Effector memory CD4-positive, alpha-beta T cell (primary cell): ENCODE measurements at places on chromosomes 6 and 20.

DNA sequence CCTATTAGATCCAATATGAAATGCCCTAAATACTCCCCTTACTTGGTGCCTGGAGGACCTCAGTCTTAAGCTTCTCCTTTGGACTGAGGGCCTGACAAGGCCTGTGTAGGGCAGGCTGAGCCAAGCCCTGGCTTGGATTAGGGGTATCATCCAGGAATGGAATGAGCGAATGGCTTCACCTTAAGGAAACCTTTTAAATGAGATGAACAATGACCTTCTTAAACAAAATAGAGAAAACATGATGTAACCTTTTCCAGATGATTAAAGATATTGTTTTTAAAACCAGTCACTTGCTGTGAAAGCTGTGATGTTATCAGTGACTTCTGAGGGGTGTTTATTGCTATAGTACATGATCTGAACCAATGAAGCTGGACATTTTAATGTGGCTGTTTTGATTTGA is 55.5 kb downstream of the TRAF3IP2 start:
- H3K27ac ChIP-seq, result no peak overlapping the region
- H3K27me3 ChIP-seq, result no peaks in the 10 kb centered on the region
- H3K36me3 ChIP-seq, result no peaks in the 10 kb centered on the region
- H3K4me1 ChIP-seq, result no peaks in the 10 kb centered on the region
- no peak overlapping the region for H3K4me3 ChIP-seq

DNA sequence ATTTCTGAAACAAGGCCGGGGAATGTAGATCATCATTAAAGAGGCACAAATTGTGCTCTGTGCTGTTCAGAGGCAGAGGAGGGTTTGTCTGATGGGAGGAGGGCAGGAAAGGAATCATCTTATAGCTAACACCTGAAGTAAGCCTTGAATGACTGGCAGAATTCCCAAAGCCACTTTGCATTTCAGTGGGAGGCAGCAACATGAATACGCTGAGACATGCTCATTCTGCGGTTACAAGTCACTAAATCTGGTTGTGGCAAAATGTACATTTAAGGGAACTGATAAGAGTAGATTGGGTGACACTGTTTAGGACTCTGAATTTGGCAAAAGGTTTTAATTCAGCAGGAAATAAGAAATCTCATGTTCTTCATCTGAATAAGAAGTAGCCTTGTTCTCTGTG is 4.4 kb upstream of the COL19A1 start:
- H3K4me1 ChIP-seq, result no peaks in the 10 kb centered on the region
- no peak overlapping the region for H3K4me3 ChIP-seq
- H3K36me3 ChIP-seq, result no peaks in the 10 kb centered on the region
- H3K27me3 ChIP-seq, result no peaks in the 10 kb centered on the region

DNA sequence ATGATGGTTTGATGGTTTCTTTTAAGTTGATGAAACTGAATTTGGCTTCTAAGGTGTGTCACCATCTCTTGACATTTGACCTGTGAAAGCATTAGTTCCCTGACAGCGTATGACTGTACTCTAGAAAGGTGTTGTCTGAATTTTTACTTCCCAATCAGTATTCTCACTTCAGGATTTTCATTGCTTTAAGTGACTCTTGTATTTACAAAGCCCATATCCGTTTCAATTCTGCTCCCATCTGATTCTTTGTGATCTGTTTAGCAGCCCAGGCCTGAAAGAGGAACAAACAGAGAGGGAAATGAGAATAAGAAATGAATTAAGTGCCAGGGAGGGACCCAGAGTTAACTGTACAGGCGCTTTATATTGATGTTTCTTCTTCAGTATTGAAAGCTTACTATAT is 73.7 kb downstream of the FARS2 start:
- no peaks in the 10 kb centered on the region for H3K27me3 ChIP-seq
- no peaks in the 10 kb centered on the region for H3K36me3 ChIP-seq
- H3K4me3 ChIP-seq, result no peak overlapping the region
- no peak overlapping the region for H3K27ac ChIP-seq

DNA sequence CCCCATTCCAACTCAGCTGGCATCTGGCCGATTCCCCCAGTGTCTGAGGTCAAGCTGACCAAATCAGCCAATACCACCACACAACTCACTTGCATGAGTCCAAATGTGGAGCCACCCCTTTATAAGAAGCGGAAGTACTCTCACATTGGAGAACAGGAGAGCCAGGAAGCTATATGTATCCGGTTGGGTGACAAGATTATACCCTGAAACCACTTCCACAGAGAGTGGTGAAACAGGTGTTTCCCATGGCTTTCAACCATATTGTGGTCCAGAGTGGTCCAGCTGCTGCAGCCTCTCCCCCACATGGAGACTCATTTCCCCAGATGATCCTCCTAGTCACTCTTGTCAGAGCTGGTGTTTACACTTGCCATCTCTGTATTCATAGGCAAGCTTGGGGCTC is 24.0 kb upstream of the SERINC1 start:
- no peaks in the 10 kb centered on the region for H3K36me3 ChIP-seq
- H3K27ac ChIP-seq, result no peak overlapping the region
- no peak for DNase-seq
- no peak overlapping the region for H3K4me3 ChIP-seq
- no peaks in the 10 kb centered on the region for H3K4me1 ChIP-seq
- H3K27me3 ChIP-seq, result no peaks in the 10 kb centered on the region

- DNase-seq, result no peak
- peaks cover 9% of the 10 kb centered on the region for H3K4me1 ChIP-seq
- H3K4me3 ChIP-seq, result no peak overlapping the region
- H3K27ac ChIP-seq, result peak overlapping the region; percentile 98
- H3K36me3 ChIP-seq, result no peaks in the 10 kb centered on the region
- H3K27me3 ChIP-seq, result no peaks in the 10 kb centered on the region
These were observed 1.4 kb upstream of the TSPYL4 start for GRCh38 chr6:116255246-116255800.

GRCh38 chr6:28124971-28125353 is 553 bp downstream of the ZSCAN16 start:
- H3K4me3 ChIP-seq, result peak overlapping the region; percentile 70
- H3K36me3 ChIP-seq, result peaks cover 25% of the 10 kb centered on the region
- H3K27me3 ChIP-seq, result no peaks in the 10 kb centered on the region
- peaks cover 15% of the 10 kb centered on the region for H3K4me1 ChIP-seq

DNA sequence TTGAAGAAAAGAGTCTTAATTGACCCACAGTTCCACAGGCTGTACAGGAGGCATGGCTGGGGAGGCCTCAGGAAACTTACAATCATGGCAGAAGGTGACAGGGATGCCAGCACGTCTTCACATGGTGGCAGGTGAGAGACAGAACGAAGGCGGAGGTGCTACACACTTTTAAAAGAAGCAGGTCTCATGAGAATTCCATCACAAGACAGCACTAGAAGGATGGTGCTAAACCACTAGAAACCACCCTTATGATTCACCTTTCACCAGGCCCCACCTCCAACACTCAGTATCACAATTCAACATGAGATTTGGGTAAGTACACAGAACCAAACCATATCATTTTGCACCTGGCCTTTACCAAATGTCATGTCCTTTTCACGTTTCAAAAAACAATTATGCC is 20.9 kb downstream of the TAGAP start:
- H3K27ac ChIP-seq, result no peak overlapping the region
- no peaks in the 10 kb centered on the region for H3K27me3 ChIP-seq
- H3K4me1 ChIP-seq, result peaks cover 5% of the 10 kb centered on the region
- no peaks in the 10 kb centered on the region for H3K36me3 ChIP-seq
- no peak for DNase-seq
- no peak overlapping the region for H3K4me3 ChIP-seq

GRCh38 chr6:14016935-14017625 is 92.3 kb downstream of the RNF182 start:
- DNase-seq, result no peak
- H3K27me3 ChIP-seq, result no peaks in the 10 kb centered on the region
- no peak overlapping the region for H3K4me3 ChIP-seq

DNA sequence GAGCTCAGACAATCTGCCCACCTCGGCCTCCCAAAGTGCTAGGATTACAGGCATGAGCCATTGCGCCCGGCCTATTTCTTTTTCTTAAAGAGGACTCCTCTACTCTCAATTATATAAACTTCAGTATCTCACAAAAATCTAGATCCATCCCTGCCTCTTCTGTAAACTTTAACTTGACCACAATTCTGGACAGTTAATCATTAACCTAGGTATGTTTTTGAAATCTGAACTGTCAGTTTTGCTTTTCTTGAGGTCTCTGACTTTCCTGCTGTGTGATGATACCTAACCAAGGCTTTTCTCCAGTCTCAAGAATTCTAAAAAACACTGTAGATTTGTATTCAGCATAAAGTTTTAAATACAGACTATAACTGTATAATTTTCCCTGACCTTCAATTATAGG is 388.2 kb upstream of the SYNCRIP start:
- no peak overlapping the region for H3K27ac ChIP-seq
- no peaks in the 10 kb centered on the region for H3K4me1 ChIP-seq
- H3K4me3 ChIP-seq, result no peak overlapping the region
- H3K27me3 ChIP-seq, result no peaks in the 10 kb centered on the region

DNA sequence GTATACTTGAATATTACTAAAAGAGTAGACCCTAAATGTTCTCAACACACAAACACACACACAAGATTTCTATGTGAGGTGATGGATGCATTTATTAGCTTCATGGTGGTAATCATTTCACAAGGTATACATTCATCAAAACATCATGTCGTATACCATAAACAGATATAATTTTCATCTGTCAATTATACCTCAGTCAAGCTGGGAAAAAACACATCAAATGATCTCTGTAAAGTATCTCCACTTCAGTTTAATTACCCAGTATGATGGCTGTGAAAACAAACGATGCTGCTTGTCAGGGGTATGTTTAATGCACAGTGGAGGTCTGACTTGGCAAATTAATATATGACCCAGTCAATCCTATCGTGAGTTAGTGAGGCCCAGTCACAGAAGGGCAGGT is 157.2 kb downstream of the MTFR2 start:
- H3K27me3 ChIP-seq, result no peaks in the 10 kb centered on the region
- no peaks in the 10 kb centered on the region for H3K36me3 ChIP-seq
- no peak overlapping the region for H3K27ac ChIP-seq
- no peak for DNase-seq

- no peaks in the 10 kb centered on the region for H3K4me1 ChIP-seq
- H3K4me3 ChIP-seq, result no peak overlapping the region
- DNase-seq, result no peak
- H3K27ac ChIP-seq, result no peak overlapping the region
These were observed 143.9 kb downstream of the BCAS1 start for GRCh38 chr20:53926428-53927028.

DNA sequence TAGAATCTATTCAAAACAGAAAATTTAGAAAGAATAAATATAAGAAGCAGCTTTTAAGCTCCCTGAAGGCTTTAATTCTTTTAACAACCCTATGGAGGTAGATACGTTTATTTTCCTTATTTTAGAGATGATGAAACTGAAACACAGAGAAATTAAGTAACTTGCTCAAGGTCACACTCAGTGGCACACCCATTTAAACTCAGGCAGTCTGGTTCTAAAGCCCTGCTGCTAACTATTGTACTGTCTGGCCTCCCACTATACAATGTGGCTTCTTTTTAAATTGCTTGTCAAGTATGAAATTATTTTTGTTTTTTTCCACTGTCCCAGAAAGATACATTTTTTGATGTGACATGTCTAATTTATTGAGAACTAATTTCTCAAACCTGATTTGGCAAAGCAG is 55.7 kb downstream of the FAM217A start:
- peaks cover 26% of the 10 kb centered on the region for H3K4me1 ChIP-seq
- peak overlapping the region; percentile 11 for H3K4me3 ChIP-seq
- no peak for DNase-seq
- no peaks in the 10 kb centered on the region for H3K36me3 ChIP-seq
- H3K27ac ChIP-seq, result peak overlapping the region; percentile 98

DNA sequence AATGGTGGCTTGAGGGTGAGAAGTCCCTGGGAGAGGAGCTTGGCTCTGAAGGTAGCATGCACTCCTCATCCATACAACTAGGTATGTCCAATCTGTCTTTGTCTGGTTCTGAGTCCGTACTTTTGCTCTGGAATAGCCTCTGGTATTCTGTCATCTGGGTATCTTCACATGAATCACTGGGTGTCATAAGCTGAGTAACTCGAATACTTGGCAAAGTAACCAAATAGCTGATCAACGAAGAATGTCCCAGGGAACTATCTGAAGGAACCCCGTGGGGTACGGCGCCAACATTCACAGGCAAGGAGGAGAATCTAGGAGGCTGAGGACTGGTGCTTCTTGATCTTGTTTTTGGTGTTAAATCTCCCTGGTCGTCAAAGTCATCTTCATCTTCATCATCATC is 184.8 kb downstream of the HIVEP2 start:
- H3K27ac ChIP-seq, result no peak overlapping the region
- no peaks in the 10 kb centered on the region for H3K27me3 ChIP-seq
- no peaks in the 10 kb centered on the region for H3K4me1 ChIP-seq
- no peak overlapping the region for H3K4me3 ChIP-seq
- DNase-seq, result no peak
- peaks cover 65% of the 10 kb centered on the region for H3K36me3 ChIP-seq

- no peak overlapping the region for H3K4me3 ChIP-seq
- H3K27ac ChIP-seq, result no peak overlapping the region
- H3K27me3 ChIP-seq, result no peaks in the 10 kb centered on the region
- no peaks in the 10 kb centered on the region for H3K4me1 ChIP-seq
These were observed 557.5 kb upstream of the NOX3 start for GRCh38 chr6:156013155-156013554.

DNA sequence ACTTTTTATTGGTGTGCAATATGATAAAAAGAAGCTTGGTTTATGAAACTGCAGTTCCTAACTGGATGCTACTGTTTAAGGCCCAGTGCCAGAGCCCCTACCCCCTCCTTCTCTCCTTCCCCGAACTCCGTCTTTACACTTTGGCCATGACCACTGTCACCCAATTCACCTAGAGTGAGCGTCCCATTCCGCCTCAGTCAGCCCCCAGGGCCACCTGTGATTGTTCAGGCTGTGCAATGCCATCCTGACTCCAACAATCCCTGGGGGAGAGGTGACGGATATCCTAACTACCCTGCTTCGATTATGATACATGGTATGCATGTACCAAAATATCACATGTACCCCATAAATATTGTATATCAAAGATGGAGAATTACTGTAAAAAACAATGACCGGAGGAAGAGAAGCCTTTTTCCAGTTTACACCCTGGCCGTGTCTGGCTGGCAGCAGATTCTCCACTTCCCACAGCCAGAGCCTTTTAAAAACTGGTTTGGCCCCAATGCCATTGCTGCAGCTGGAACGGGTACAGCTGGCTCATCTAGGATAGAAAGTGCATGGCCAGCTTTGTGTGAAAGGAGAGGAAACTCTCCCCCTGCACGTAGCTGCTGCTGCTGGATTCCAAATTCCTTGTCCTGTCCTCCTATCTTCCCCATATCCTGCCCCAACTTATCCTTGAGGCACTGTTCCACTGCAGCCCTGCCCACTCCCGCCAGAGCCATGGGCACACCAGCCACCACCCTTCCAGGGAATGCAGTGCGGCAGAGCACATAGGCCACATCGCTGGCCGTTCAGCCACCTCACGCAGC is 99.7 kb downstream of the JPH2 start:
- no peaks in the 10 kb centered on the region for H3K27me3 ChIP-seq
- no peak for DNase-seq
- H3K4me1 ChIP-seq, result no peaks in the 10 kb centered on the region
- no peak overlapping the region for H3K27ac ChIP-seq
- no peaks in the 10 kb centered on the region for H3K36me3 ChIP-seq
- no peak overlapping the region for H3K4me3 ChIP-seq
